ENCODE measurements at places on chromosomes 4 and X.
A peak's percentile ranks its signal among the peaks of the same experiment; 100 is the strongest.

DNA sequence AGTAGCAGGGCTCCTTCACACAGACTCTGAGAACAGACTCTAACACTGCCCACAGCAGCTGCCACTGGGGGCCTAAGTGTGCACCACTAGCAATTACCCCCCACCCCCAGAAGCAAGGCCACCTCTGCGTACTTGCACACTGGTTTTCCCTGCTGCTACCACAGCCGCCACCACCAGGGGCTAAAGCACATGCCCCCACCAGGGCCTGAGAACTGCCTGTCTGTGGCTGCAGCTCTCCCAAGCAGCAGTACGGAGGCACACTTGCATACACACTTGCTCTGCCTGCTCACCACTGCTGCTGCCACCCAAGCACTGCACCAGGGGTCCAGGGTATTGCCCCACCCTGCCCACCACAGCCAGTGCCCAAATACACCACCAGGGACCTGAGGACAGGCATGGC, 59.6 kb downstream of the SCML2 start:
- no peak for DNase-seq

GRCh38 chr4:147339100-147339499, 141.8 kb upstream of the EDNRA start:
- peak; percentile 92 for DNase-seq

DNA sequence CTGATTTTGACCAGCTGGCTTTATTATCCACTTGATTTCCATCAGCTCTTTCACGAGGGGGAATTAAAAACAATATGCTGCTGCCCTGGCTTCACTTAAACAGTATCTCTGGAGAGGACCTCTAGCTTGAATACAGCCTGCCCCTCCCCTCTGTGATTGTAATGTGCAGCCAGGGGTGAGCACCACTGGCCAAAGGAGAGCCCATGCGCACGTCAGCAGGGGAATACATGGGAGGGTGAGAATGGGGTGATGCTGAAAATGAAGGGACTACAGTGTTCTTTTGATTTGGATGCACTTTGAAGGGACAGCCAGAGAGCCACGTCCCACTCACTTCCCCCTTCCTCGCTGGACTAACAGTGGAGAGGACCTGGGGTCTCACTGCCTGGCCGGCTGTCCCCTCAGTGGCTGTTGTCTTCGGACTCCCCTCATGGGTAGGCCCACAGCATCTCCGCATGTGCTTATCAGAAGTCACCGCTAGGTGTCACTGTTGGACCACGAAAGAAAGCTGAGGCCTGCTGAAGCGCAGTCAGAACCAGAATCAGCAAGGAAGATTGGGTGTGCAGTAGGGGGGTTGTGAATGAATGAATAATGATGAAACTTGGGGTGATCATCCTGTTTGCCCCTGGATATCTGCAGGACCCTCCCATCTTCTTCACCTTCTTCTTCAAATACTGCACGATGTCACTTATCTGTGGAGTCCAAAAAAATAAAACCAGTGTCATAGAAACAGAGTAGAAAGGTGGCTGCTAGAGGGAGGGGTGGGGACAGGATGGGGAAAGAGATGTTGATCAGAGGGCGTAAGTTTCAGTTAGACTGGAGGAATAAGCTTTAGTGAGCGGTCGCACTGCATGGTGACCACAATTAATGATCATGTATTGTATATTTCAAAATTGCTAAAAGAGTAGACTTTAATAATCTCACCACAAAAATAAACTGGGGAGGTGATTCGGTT, 32.8 kb downstream of the CLCN4 start:
- peak; percentile 59 for DNase-seq

- no peak for DNase-seq
Measured at GRCh38 chr4:23500894-23501449, 388.9 kb downstream of the PPARGC1A start.

GRCh38 chr4:85522277-85522676, 47.3 kb downstream of the ARHGAP24 start:
- DNase-seq = no peak

- no peak for DNase-seq
Measured at GRCh38 chrX:25072247-25072646, 56.5 kb upstream of the ARX start.

DNA sequence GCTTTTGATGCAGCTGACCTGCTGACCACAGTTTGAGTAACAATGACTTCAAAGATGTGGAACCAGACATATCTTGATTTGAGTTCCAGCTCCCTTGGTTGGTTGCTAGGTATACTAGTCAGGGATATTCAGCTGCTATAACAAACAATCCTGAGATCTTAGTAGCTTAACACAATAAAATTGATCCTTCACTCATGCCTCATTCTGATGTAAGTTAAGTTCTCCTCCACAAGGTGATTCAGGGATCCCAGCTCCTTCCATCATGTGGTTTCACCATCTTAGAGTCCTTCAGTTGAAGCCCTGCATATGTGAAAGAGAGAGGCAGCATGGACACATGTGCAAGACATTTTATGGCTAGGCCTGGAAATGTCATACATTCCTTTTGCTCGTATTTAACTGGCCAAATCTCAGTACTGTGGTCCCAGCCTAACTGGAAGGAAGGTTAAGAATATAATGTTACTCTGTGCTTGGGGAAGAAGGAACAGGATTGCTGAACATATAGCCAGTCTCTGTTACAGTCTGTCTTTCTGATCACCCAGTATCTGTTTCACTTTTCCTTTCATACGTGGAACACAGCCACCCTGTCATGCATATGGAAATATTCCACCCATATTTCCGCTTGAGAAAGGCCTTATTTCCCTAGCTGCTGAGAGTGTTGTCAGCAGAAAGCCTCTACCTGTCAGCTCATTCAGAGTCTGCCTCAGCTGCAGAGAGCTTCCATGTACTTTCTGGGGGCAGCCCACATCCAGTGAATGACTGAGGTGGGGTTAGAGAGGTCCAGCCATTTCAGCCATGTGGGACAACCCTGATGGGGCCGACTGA, 7.1 kb downstream of the SMIM9 start:
- DNase-seq = no peak

DNA sequence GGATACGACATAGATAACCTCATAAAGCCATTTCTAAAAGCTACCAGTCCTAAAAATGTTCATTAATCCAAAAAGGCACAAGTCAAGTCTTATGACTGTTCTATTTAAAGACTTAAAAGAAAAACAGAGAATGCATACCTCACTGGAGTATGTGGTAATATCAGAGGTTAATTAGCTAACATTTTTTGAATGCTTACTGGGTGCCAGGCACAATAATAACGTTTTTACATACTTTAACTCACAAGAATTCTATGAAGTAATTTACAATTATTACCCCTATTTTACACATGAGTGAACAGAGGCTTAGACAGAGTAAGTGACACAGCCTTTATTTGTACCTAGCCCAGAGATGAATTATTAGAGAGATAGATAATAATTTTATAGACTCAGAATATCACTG, 207.5 kb downstream of the PDGFC start:
- DNase-seq = peak; percentile 65

DNA sequence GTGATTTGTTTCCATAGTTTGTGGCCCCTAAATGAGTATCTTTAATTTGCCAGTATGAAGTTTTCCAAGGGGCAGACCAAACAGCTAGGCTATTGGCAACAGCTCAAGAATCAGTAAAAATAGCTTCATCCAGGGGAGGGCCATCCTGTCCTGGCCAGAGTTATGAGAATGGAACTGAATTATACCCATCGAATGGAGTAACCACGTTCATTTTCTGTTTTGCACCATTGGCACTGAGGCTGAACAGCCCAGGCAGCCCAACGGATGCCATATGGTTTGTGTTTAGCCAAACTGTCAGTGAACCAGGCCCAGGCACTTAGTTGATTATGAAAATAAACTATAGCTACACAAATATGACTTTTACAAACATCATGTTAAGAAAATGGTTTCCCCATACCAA, 17.7 kb upstream of the ASB5 start:
- no peak for DNase-seq

DNA sequence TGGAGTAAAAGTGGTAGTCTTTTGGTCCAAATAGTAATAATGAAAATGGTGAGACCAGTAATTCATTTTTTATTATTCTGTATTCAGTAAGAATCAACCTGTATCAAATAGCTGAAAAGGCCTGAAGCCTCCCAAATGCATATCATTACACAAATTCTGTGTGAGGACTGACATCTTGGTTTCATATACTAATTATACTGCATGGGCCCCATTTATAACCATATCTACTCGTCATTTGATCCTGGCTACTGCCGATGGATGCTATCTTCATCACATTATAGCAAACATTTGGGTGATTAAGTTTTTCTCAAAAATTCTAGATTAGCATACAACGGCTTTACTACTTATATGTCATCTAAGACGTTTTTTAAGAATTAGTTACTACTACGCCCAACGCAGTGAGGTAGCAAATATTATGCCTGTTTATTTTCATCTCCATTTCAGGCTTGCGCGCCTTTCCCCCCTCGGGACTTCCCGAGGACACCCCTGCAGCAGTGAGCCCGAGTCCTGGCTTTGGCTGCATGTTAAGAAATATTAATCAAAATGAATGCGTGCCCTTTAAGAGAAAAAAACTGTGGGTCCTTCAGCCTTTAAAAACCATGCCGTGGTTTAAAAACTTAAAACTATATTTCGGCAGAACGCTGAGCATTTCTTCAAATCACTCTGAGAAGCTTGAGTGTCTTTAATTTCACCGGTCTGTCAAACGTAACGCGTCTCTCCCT, 814 bp upstream of the MMAA start:
- DNase-seq = no peak

DNA sequence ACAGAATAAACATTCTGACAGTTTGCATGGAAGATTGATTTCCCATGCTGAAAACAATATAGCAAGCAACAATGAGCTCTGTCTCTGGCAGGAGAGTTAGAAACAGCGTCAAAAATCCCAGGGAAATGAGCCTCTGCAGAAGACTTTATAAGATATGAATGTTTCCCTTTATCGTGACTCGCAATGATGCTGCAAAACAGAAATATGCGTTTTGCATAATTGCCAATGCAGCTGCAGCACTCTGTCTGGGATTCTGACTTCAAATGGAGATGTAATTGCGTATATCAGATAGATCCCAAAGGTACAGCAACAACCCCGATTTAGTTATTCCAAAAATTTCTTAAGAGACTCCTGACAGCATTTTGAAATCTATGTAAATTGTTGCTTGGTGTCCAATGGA, 702.4 kb upstream of the EPHA5 start:
- DNase-seq = peak; percentile 44

DNA sequence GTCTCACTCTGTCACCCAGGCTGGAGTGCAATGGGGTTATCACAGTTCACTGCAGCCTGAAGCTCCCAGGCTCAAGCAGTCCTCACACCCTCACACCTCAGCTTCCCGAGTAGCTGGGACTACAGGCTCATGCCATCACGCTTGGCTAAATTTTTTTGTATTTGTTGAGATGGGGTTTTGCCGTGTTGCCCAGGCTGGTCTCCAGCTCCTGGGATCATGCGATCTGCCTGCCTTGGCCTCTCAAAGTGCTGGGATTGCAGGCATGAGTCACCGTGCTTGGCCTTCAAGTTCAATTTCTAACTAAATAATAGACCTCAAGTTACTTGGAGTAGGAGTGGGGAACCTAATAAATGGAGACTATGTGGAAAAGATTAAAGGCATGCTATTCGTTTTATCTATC, 48.9 kb downstream of the MND1 start:
- peak; percentile 65 for DNase-seq

DNA sequence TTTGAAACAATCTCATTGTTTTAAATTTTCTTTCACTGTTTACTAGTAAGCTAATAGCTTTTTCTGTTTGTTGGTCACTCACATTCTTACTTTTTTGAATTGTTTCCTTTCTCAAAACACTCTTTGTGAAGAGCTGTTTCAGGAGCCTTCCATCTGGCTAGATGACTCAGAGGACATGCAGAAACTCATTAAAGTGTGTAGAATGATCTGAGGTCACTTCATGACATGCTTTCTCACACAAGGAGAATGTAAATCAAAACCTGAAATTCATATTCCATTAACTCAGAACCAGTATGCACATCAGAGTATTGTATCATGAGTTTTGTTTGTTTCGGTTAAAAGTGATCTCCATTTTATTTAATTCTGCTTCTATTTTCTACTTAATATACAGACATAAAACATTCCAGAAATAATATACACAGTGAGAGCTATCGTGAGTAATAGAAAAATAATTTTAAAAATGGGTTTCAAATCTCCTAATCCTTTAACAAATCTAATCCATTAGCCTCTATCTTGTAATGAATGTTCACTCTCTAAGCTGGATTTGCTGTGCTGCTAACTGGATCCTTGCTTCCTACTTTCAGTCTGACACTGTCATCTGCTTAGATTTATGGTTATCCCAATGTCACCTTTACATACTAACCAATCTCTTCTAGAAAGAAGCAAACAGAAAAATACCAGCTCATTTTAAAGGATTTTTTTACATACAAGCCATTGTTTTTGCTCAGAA, 449.6 kb downstream of the FSTL5 start:
- DNase-seq = peak; percentile 90

DNA sequence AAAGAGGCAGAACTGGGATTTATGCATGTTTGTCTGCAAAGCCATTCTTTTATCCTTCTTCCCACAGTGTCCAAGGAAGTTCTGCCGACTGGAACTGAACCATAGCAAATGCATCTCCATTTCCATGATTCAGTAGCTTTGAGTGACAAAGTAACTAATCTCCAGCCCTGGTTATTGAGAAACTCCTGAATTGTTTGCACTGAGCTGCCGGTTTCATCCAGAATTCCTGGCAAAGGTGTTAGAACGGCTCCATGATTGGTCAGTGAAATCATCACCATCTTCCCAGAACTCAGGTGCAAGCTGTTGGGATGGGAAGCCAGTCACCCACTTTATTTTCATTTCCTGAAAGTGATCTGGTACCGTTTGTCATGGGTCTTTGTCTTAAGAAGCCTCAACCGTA, 47.0 kb upstream of the SLC34A2 start:
- DNase-seq = no peak

Measured in fibroblast of upper back skin (primary cell).